Stimulated activated CD4-positive, alpha-beta T cell treated with anti-CD3 and anti-CD28 coated beads, Interleukin-15, amount 100 ng/mL, for 1 hour (primary cell): ENCODE measurements at places on chromosomes 1 and 21.

GRCh38 chr1:53461323-53462044, 2.3 kb downstream of the DMRTB1 start:
- no peak for DNase-seq

DNA sequence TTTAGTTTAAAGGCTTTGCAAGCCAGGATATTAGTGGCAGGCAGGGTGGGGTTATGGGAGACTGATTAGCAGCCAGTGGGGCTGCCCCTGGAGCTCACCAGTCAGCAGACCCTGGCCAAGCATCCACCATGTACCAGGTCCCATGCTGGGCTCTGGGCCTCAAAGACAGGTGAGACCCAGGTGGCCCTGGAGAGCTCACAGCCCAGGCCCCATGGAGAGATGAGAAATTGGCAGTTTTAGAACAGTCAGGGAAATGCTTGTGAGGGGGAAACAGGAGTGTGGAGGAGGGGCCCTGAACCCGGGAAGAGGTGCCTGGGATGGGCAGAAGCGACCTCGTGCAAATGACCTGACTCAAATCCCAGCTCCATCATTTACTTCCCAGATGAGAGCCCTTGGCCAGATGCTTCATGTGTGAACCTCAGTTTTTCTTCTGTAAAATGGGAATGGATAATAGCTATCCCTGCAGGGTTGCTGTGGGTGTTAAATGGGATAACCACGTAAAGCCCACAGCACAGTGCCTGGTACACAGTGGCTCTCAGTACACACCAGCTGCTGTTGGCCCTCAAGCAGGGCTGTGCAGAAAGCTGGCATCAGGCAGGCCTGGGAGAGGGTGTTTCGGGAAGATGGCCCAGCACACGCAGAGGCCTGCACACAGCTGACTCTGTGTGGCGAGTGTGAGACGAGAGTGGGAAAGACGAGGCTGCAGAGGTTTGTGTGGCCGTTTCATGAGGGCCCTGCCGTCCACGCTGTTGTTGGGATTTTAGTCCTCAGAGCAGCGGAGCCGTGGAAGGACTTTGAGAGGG, 518.5 kb downstream of the PTPRU start:
- no peak for DNase-seq

GRCh38 chr1:223486366-223486765, 93.2 kb downstream of the CCDC185 start:
- no peak for DNase-seq

DNA sequence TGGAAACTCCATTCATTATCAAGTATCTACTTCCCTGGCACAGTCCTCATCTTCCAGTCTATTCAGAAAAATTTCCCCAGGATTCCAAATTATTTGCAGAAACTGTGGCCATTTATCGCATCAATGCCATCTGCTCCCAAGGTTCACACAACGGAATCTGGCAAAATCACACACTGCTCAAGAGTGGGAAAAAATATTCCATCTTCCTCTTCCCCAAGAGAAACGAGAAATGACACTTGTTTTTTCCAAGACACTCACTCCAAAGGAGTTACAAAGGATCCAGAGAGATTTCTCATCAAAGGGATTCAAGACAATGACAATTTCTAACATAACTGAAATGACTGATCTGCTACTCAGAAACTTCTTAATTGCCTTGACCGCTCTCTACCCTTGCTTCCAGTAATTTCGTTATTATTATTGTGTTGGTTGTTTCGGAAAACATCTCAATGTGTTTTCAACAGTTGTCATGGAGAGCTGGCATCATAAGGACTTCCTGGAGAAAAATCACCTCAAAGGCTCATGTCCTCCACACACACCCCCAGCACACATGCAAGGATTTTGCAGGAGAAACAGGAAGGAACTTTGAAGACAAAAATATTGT, 128.0 kb downstream of the PSMG1 start:
- no peak for DNase-seq

- DNase-seq: no peak
These were observed 19.4 kb downstream of the LRRC41 start for GRCh38 chr1:46284058-46284457.

DNA sequence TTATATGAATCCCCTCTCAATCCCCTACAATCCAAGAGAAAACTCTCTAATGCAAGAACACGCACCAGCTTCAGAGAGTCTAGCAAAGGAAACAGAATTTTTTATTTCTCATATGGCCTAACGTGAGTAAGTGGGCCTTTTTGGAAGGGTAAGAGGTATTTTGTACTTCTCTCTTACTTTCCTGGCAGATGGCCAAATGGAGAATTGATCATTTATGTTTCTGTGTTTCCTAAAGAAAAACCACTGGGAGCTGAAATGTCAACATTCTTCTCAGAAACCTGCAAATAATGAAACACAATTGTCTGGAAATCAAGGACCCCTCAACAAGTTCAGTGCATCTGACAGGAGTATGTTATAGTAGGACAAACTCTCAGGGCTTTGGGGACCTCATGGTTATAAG, 176.4 kb upstream of the C8B start:
- DNase-seq: no peak

DNA sequence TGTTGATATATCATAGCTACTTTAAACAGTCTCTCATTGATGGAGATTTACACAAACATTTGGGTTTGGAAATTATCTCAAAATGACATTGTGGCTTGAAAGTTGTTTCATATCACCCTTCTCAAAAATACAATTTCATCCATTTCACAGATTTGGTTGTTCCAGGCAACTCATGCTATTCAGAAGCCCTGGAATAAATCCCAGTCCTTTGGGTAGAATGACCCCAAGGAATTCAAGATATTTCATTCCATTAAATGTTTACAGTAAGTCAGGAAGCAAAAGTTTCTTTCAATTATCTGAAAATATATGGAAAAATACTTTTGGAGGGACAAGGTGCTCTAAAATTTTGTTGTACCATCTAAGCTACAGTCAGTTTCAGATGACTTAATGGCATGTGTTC, 27.1 kb downstream of the MPZL1 start:
- no peak for DNase-seq

DNA sequence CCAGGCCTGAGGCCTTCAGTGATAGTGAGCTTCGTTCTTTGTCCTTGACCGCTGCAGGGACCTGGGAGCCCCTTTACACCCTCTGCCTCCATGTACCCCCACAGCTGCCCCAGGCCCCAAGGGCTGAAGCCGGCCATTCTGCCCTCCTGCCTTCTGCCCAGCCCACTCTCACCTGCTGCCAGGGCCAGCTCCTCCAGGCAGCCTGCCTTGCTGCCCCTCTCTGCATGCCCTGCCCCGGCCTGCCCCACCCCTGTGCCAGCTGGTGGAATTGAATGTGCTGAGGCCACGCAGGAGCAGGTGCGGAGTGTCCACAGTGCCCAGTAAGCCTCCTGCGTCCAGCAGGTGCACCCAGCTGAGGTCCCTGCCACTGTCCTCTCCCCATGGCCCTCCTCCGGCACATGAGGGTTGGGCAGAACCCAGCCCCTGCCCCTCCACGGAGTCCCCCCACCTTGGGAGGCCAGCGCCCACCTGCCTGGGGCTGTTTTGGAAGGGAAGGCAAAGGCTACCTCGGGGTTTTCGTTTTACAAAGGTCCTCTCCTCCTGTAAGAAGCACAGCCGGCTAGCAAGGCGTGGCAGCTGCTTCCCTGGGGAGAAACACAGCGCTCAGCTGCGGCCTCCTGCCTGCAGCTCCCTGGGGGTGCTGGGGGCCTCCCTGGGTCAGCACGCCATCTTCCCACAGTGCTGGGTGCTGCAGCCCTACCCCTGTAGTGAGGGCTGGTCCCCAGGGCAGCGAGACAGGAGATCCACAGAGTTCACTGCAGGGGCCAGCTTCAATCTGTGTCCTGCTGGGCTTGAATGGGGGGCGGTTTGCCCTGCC, 21.0 kb downstream of the MMEL1 start:
- DNase-seq: no peak

DNA sequence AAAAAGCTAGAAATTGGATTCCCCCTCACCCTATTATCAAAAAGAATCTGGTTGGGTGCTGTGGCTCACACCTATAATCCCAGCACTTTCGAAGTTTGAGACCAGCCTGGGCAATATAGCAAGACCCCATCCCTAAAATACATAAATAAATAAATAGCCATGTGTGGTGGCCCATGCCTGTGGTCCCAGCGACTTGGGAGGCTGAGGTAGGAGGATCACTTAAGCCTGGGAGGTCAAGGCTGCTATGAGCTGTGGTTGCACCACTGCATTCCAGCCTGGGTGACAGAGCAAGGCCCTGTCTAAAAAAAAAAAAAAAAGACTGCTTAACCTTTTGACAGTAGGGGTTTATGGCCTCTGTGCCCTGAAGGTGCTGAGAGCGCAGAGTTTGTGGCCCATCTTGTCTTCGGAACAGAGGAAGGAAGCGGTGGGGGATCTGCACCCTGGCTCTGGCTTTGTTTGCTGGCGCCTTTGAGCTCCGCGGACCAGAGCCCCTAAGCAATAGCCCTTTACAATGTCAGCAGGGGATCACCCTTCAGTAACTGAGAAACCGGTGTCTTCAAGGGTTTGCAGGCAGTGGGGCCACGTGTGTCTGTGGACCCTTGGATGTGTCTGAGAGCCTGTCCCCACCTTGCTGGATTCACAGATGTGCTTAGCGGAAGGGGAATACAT, 22.1 kb downstream of the SLC2A7 start:
- DNase-seq: no peak

- no peak for DNase-seq
These were observed 38.0 kb upstream of the RASAL2 start for GRCh38 chr1:178055779-178056471.

GRCh38 chr1:180923887-180924286, 11.2 kb downstream of the KIAA1614 start:
- DNase-seq: no peak

GRCh38 chr1:158813164-158813563, 18.0 kb upstream of the MNDA start:
- no peak for DNase-seq

DNA sequence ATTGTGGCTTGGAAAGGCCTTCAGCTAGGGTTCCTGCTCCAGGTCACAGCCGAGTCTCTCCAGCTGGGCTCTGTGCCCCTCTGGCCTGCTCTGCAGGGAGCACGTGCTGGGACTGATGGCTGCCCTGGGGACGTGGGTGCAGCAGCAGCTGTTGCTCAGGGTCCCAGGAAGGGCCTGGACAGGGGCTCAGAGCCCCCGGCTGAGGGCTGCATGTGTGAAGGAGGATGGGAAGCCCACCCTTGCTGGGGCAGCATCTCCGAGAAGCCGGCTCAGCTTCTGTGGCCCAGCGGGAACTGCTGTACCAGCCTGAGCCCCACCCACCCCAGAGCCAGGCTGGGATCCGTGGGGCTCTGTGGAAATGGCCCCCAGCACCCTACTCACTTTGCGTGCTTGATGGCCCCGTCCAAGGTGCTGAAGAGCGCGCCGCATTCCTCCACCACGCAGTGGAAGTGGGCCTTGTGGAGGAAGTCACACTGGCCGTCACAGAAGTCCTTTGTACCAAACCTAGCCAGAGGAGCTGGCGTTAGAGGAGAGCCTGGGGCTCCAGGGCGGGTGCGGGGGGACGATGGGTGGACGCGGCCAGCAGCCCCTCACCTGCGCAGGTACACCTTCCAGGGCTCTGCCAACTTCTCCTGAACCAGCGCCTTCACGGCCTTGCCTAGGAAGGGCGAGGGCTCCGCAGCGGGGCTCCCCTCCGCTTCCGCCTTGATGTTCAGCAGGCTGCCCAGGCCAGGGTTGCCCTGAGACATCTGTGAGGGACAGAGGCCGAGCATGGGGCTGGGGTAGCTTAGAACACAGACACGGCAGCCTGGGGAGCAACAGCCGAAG, 147.5 kb downstream of the CASZ1 start:
- DNase-seq: no peak

GRCh38 chr1:36751525-36751924, 268.8 kb upstream of the CSF3R start:
- no peak for DNase-seq

DNA sequence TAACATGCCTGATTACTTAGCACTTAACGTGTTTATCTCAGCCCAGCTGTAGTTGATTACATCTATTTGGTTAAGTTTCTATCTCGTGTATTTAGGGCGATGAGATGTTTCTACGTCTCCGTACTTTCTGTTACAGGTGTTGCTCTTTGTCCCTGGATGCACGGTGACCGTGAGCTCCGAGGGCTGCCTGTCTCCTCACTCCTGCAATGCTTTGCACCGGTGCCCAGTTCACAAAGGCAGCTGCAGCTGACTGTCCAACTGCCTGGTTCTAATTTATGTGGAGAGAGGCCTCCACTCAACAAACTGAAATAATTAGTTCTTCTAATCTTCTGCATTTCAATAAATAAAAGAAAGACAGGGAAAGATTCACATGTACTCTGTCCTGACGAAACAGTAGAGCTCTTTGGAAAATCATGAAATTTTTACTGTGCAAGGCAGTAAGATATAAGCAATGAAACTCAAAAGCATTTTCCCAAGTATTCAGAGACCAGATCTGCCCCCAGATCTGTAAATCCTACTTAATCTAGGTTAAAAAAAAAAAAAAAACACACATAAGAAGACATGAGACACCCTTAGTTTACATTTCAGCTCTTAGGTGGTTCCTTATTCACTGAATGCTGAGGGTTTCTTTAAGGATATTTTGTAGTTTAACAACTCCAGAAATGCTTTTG, 108.2 kb downstream of the TGFBR3 start:
- DNase-seq: no peak

DNA sequence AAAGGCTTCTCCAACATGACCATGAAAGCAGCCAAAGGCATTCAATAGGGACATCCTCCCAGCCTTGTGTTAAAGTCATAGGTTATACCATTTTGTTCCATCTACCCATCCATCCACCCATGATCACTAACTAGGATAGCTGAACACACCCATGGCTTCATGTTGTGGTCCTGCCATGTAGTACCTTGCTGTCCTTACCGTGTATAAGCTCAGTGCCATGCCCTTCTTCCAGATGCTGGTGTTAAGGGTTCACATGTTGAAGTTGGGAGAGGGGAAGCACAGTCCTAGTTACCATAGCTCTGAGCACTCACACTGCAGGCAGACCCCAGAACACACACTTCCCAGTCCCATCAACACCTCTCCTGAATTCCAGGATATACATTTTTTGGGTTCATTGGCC, 51.5 kb downstream of the ATP5PO start:
- DNase-seq: no peak

- DNase-seq: no peak
These were observed 16.2 kb downstream of the WDR47 start for GRCh38 chr1:109025694-109026093.
